ENCODE measurements at places on chromosomes 13 and 19. TPM values are rescaled to one million over a fixed set of nuclear protein-coding genes. Genes with fewer than 3 reads are reported as not detected.

ZNF507 gene
- total RNA-seq = 8.7 TPM

FAM216B gene
- total RNA-seq = not detected

MYO9B gene
- total RNA-seq = 80.9 TPM

F7 gene
- not detected for total RNA-seq

GDF15 gene
- 412 TPM for total RNA-seq

LILRA2 gene
- total RNA-seq = not detected

VAV1 gene
- total RNA-seq = not detected
